ENCODE measurements at places on chromosomes 6 and 20.
A peak's percentile ranks its signal among the peaks of the same experiment; 100 is the strongest.

DNA sequence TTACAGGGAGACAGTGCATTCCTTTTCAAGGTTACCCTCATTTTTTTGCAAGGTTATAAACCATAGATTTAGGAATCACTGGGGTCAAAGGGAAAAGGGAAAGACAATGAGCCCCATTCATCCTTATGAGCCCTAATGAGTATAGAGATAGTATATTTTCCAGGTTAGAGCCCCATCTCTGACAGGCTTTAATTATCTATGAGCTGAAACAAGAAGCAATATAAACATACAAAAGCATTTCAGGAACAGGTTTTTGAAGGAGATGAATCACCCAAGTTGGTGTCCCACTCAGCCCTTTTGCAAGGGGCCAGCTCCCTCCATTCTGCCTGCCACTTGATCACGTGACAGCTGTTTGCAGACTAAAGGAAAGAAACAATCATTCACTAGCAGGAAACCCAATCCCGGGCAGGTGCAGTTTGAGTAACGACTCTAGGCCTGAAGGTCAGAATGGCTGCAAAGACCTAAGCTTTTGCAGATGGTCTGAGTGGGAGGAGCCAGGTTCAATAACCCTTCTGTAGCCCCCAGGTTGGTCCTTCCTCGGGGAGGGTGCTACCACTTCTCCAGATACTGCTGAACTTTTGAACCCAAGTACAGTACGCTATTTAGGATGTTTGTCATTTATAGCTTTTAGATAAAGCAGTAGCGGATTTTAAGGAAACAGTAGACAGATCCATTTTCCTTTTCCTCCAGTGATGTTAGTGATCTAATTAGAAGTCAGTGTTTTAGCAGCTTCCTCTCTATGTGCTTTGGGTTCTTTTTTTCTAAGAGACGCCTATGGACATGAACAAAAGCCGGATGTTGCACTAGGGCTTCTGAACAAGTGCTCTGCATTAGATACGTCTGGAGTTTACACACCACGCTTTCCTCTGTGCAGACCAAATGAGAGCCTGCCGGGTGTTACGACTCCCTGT lies 253.2 kb downstream of the SOX4 start:
- DNase-seq = peak; percentile 90

GRCh38 chr6:21999012-21999528 lies 297.8 kb downstream of the PRL start:
- DNase-seq = no peak

GRCh38 chr20:20229595-20229994 lies 138.3 kb upstream of the INSM1 start:
- DNase-seq = no peak

DNA sequence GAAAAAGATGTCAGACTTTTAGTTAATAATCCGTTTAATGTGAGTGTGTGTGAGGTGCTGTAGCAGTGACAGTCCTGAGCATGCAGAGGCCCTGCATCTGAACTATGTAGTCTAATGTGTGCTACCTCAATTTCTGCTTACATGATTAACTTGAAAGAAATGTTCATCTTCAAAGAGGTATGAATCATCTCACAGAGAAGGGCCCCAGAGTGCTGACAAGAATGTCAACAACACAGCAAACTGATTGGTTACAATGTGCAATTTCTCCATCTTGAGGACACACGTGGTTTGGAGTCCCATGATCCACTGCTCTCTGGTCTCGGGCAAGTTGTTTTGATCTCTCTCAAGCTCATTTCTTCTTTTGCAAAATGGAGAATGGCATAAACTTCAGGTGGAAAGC lies 61.7 kb upstream of the EMILIN3 start:
- no peak for DNase-seq

DNA sequence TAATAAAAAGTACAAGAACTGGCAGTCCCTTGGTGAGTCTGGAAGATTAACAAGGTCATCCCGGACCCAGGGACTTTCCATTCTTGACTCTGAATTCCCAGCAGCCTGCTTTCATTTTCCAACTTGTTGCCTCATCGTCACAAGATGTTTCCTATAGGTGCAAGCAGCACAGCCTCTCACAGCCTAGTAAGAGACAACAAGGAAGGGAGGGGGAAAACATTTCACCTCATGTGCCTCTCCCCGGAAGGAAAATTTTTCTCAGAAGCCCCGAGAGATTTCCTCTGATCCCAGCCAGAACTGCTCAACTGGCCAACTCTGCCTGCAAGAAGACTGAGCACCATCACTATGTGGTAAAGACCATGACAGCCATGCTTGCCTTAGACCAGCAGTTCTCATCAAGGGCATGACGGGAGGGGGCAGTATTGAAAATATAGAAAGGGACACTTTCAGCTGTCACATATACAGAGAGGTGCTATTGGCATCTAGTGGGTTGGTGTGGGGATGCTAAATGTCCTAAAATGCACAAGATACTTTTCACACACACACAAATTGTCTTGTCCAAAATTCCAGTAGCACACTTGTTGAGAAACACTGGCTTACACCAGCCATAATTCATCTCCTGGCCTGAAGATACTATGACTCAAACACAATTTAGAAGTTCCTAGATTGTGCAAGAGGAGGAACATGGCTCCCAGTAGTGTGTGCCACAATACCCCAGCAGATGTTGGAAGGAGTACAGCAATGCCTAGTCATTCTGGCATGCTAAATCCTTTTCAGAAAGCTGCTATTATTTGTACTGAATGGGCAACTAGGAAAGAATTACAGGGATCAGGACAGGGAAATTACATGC lies 10.8 kb upstream of the WTAP start:
- no peak for DNase-seq

DNA sequence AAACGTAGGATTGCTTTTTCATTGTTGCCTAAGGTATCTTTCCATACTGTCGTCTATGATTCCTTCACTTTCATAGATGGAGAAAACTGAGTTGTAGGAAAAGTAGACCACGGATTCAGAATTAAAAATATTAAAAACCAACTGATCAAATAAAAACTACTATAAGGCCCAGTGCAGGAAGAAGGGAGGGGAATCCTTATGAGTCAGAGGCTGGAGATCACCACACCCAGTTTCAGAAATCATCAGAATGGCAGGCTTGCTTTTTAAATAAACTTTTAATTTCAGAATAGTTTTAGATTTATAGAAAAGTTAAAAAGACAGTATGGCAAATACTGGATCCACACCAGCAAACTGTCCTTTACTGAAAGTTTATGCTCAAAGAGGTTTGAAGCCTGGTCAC lies 32.0 kb upstream of the POPDC3 start:
- no peak for DNase-seq

DNA sequence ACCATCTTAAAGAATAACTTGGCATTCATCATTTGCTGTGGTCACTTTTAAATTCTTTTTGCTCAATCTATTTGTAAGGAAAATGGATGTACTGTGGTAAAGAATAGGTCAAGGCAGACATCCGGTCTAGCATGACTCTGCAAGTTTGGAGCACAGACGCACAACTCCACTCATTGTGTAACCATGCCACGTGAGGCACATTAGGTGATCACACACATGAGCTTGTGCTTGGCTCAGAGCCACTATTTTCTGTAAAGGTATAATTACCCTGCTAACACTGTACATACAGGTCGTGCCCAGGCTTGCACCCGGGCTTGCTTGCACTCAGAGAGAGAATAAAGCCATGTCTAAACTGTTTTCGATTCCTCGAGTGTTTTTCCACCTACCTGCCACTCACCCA lies 1289.1 kb upstream of the ADGRB3 start:
- DNase-seq = no peak

GRCh38 chr6:42026540-42026939 lies 23.8 kb upstream of the TAF8 start:
- no peak for DNase-seq

DNA sequence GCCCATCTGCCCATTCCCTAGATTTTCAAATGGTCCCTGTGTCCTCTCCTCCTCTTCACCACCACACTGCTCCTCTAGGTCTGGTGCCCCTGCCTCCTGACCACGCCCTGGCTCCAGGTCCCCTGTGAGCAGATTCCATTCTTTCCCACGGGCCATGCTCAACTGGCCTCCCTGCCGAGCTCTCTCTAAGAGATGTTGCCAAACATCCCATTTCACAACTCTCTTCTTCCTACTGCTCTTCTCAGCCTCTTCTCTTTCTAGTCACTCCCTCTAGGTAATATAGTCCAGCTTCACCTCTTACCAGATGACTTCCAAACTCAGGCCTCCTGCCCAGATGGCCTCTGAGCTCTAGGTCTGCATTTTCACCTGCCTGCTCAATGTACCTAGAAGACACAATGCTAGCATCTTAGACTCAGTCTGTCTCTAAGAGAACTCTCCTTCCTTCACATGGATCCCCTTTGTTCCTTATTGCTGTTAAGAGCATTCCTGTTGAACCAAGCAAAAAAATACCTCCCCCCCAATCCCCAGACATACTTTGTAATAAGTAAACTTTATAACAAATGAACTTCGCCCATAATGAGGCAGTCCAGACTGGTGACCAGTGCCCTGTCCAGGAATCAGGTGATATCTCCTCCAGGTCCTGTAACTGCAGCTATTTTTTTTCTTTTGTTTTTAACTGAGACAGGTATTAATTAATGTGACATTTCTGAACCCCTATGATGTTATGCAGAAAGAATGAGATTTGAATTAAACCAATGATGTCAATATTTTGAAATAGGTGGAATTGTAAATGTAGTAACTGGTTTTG lies 79.0 kb downstream of the LYRM4 start:
- DNase-seq = no peak

- DNase-seq = no peak
Observed at GRCh38 chr20:3080939-3081388, 3.6 kb downstream of the AVP start.

GRCh38 chr20:59455402-59456341 lies 148.7 kb upstream of the PHACTR3 start:
- DNase-seq = peak; percentile 28

DNA sequence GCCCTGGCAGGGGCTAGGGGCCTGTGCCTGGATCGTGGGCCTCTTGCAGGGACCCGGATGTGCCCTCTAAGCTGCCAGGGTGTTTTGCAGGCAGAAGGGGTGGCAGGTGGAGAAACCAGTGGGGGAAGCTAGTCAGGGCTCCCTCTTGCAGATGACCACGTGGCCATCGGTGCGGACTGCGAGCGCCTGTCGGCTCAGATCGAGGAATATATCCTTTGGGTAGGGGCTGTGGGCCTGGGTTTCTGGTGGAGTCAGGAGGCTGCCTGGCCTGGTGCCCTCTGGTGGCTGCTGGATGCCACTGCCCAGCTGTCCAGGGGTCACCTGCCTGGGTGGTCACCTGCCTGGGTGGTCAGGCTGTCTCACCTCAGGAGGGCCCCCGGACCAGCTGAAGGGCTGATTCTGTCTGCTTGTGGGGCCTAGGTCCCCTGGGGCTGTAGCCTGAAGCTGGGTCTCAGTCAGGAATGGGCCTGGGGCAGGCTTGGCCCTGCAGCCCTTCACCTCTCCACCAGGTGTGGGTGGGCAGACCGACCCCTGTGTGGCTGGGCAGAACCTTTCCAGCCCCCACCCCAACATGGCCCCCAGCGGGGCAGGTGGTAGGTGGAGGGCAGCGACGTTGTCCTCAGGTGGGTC lies 6.7 kb downstream of the TCEA2 start:
- DNase-seq = no peak

GRCh38 chr6:63882208-63882607 lies 246.6 kb downstream of the PHF3 start:
- no peak for DNase-seq

- no peak for DNase-seq
Observed at GRCh38 chr6:107819964-107820337, 4.2 kb downstream of the SCML4 start.

- DNase-seq = no peak
Observed at GRCh38 chr6:138194287-138194686, 24.0 kb downstream of the PBOV1 start.

GRCh38 chr6:116447496-116448011 lies 13.6 kb upstream of the CALHM6 start:
- no peak for DNase-seq

GRCh38 chr20:17845701-17846475 lies 122.7 kb downstream of the SNX5 start:
- DNase-seq = no peak

- DNase-seq = peak; percentile 9
Observed at GRCh38 chr20:34562641-34563040, 4.1 kb downstream of the MAP1LC3A start.

GRCh38 chr6:16243055-16243454 lies 4.7 kb downstream of the GMPR start:
- DNase-seq = peak; percentile 76

DNA sequence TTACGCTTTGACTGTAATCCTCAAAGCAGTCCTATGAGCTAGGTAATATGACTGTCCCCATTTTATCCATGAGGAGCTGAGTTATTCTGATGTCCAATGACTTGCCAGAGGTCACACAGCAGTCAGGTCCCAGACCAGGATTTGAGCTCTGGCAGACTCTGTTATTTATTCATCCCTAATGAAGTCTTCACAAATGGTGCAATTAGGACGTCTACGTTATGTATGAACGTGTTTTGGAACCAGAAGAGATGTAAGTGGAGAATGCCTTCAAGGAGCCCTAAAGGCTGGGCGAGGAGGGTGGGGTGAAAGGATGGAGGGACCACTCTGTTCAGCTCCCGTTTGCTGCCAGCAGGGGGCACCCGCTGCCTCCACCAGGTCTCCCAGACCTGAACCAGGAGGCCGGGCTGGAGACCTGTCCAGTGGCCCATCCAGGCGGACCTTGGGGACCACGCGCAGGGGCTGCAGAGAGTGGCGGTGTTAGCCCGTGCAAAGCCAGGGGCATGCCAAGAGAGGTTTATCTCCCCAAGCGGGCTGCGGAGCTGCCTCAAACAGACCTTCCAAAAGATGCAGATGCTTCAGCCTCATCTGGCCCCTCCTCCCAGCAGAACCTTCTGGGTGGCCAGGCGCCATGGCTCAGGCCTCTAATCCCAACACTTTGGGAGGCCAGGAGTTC lies 15.2 kb upstream of the ZNF335 start:
- peak; percentile 45 for DNase-seq

DNA sequence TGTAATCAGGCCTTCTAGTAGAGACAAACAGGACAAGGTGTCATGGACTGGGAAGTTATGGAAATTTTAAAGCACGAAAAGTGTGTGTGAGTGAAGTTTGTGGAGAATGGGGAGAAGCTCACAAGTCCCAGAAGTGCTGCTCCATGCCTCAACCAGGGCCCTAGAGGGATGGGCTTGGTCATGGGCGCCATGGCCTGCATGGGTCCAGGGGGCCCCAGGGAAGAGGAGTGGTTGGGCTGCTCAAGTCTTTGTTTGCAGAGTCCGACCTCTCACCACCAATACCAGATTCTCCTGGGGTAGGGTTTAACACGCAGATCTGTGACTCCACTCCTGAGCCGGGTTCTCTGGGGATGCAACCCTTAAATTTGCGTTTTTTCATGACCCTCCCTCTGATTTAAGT lies 88.4 kb downstream of the FAM120B start:
- DNase-seq = no peak

DNA sequence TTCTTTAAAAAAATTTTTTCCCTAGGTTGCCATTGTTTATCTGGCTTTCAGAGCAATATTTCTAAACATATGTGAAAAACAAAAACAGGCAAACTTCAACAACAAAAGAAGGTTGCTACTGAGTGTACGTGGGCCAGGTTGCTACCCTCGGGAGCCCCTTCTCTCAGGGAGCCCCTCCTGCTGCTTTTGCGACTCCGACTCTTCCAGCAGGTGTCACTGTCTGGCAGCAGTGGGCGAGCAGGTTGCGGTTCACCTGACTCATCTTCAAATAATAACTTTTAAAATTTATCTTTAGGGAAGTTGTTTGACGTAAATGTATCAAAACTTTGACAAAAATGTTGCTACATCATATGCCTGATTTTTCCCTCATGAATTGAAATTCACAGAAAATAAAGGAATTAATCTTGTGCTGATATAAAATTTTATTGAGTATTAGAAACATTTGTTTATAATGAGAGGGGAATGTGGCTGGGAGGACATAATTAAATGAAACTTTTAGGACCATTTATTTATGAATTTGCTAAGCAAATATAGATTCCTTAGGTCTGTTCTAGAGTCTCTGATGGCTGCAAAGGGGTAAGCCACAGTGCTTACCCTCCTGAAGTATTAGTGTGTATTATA lies 138.8 kb downstream of the HIVEP1 start:
- no peak for DNase-seq

- DNase-seq = no peak
Observed at GRCh38 chr6:30893001-30893591, 8.8 kb downstream of the DDR1 start.
